ENCODE measurements at places on chromosomes 16 and 17.

DNA sequence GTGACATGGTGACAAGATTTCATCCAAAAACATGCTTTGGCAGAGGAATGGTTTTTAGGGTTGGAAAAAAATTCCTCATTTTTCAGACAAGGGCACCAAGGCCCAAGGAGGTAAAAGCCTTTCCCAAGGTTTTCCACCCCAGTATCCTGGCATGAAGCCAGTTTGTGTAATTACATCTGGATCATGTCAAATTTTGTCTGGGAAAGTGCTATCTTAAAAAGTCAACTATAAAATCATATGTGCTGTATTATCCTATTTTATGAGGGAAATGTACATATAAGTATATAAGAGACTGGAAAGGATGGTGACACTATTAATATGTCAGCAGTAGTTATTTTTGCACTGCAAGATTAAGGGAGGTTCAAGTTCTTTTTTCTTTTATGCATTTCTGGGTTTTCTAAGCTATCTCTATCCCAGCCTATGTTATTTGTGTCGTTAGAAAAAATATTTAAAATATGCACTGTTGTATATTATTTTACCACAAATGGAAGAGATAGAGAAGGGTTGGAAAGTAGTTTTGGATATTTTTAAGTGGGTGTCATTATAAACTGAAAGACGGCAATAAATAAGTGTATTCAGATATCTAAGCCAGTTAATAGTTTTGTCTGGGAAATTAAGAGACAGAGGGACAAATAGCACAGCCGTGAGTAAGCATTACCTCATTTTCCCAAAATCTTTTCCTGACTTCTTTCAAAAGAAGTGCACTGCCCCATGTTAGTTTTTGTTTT lies 13.5 kb upstream of the FBXO47 start:
- no peak for DNase-seq

GRCh38 chr17:79026376-79027273 lies 2.7 kb downstream of the C1QTNF1 start:
- no peak for DNase-seq

DNA sequence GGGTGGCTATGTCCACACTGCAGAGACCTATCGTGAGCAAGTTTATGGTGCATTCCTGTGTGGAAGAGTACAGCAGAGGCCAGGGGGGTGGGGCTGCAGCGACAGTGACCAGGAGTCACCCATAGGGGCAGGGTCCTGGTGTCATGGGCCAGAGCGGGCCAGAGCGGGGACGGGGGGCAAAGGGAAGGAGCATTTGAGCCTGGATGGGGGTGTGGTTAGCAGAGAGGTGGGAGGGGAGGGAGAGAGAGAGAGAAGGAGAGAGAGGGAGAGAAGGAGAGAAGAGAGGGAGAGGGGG lies 17.8 kb downstream of the JPH3 start:
- no peak for DNase-seq

DNA sequence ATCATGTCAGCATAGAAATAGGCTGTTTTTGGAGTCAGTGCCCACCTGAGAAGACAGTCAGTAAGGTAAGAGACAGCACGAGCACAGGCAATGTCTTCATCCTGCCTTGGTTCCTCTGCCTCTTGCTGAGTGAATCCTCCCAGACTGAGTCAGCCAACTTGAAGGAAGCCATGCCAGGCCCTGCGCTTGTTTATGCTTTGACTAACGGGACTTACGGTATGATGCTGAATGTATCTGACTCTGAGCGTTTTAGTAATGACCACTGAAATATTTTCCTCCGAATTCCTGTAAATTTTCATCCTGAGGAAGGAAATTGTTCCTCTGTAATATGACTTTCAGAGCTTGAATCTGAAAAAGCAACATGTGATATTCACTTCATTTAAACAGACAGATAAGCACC lies 18.0 kb downstream of the C17orf67 start:
- DNase-seq: no peak

DNA sequence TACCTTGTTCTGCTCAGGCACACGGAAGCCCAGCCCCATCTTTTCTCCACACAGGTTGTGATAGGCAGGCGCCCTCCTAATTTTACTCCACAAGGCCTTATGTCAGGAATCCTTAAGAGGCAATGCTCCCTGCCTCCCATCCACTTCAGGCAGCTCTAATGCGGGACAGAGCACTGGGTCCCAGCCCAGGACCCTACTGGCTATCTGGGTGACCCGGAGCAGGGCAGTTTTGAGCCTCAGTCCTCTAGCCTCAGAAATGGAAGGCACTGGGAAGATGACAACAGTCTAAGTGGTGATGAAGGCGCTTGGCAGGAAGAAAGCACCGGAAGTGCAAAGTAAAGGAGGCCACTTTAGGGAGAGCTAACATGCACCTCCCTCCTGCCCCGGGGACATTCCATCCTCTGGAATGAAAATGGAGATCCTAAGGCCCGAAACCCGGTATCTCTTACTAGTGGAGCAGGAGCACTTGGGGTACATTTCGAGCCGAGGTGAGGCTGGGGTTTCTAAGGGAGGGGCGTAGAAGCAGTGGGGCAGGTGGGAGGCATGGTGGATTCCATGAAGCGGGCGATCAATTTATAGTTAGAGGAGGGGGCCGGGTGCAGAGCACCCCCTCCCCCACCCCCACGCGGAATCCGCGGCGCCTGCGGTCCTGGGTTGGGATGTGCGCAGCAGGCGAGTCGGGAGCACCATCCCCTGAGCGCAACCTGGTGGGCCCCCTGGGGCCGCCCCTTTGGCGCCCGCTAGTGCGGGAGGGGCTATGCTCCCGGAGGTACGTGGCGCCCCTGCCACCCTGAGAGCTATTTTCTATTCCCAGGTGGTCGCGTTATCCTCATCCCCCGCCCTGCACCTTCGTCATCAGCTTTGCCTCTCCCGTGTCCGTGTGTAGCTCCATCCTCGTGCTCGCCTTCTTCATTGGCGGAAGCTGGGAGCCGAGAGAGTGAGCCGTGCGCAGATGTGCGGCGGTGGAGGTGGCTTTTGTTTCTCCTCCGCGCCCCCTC lies 4.9 kb downstream of the MT1F start:
- DNase-seq: no peak

GRCh38 chr16:23330583-23331249 lies 28.6 kb downstream of the SCNN1B start:
- DNase-seq: no peak

DNA sequence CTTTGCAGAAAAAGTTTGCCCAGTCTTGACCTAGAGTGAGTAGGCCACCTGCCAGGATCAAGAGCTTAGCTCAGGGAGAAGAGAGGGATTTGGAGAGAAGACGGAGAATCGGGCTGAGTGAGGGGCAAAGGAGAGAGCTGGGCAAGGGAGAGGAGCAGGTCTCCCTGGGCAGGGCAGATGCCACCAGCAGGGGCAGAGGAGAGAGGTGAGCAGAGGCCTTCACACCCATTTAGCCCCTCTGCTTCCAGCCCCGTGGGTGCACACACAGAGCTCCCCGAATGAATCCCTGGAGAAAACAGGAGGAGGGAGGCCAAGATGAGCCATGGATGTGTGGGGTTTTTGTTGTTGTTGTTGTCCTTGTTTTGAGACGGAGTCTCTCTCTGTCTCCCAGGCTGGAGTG lies 29.2 kb downstream of the TBX4 start:
- DNase-seq: no peak

DNA sequence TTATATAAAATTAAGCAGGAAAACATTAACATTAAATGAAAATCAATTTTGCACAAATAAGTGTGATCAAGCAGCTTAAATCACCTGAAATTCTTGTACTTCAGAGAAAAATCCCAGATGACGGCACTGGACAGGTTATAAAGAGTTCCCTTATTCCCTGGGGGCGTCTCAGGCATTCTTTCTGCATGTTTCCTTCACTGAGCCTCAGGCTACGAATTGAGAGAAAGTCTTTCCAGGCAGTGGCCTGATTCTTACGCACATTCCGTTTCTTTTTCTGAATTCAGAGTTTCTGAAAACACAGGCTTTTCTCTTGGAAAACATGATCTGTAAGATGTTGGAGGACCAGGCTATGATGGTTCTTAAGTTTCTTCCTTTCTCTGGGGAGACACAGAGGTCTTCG lies 22.1 kb upstream of the PITPNM3 start:
- DNase-seq: no peak

DNA sequence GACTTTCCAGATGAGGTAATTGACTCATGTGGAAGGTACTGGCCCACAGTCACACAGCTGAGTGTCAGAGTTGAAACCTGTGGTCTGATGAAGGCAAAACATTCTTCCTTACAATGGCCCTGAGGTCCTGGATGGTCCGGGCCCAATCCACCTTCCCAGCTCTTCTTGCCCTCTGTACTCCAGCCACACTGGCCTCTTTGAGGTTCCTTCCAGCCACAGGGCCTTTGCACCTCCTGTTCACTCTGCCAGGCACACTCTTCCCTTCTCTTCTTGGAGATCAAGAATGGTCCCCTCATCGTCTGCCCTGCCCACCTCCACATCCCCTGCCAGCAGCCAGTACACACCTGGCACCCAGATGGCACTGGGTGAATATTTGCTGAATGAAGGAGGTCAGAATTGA lies 6.5 kb upstream of the PEMT start:
- no peak for DNase-seq

DNA sequence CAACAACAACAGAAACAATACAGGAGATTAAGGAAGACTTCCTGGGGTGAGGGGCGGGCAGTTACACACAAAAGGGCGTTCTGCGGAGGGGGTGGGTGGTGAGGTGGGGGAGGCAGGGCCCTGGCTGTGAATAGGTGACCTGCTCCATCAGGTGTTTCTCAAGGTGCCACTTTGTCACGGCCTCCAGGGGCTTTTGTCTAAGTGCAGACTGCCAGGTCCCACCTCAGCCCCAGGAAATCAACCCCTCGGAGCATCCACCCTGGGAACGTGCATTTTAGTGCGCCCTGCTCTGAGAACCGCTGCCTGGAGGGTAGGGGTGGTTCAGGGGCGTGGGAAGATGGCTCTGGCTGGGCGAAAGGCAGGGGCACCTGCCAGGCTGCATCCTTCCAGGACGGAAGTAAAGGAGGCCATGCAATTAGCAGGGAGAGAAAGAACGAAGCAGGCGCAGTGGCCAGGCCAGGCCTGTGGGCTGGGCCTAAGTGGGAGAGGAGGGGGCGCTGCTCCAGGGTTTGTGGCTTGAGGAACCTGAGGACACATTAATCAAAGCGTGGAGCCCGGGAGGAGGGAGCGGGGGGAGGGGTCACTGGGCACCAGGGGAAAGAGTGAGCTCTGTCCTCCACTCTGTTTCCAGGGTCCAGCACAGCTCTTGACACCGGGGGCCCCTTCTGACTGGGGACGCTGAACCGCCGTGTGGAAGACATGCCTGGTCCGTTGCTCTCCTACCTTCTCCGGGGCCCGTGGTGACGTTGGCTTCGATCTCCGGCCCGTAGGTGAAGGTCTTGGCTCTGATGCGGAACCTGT lies 49.4 kb upstream of the CDC42EP4 start:
- DNase-seq: no peak

DNA sequence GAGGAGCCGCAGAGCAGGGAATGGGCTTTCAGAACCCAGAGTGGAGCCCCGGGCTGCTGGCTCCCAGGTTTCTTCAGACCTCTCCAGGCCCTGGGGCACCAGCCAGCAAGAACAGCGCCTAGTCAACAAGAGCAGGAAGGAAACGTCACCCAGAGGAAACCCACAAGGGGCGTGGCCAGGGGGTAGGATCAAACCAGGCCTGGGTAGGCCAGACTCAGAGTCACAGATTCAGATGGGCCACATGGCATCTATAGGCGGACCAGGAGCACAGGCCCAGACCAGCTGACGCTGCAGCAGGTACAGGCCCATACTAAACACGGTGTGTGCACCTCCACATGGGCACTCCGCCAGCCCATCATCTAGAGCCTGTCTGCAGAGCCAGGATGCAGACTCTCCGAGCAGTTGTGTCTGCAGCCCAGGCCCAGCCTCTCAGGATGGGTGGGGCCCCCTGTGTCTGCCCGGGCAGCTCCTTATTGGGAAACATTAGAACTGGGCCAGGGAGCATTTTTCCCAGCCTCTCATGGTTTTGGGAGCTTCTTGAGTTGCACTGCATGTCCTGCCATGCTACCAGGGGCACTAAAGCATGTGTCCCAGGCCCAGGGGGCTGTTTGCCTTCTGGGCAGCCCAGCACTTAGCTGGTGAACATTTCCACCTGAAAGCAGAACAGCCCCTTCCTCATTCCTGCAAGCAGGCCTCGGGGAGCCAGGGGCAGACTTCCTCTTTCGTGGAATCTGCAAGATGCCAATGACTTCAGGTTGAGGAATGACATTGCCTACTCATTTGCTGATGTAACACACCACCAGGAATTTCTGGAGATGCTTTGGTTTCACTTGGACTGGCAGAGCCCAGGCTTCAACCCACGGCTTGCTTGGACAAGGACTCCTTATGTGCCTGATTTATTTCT lies at the start of gene NLRP1:
TSS of gene NLRP1 (minus strand) at position 127 of the 904 bp plus-strand sequence. CDS start 552 bp downstream, outside the sequence.
- DNase-seq: peak; percentile 56

DNA sequence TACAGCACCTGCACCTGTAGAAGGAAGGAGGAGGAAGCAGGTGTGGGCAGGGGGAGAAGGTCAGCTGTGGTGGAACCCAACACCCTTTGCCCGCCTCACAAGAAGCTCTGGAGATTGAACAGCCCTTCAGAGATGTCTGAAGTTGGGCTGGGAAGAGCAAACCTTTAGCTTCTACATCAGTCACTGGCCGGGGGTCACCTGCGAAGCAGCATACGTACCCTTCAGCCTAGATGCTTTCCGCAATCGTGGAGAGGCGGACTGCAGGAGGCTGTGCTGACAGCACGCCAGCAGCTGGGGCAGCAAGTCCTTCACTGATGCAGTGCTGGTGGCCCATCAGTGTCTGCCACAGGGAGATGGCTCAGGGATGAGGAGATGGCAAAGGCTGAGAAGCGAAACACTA lies 5.2 kb upstream of the HS3ST3B1 start:
- no peak for DNase-seq
